ENCODE measurements at places on chromosomes 5 and 9.
A peak's percentile ranks its signal among the peaks of the same experiment; 100 is the strongest.

DNA sequence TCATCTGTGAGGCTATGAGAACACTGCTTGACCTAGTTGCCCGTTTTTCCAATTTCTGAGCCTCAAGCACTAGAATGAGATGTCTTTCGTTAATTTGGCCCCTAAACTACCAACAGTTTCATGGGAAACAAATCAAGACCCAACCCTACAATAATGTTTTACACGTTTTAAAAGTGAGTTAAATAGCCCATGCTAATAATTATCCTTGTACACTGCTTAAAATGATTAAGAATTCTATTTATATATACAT is 2.3 kb upstream of the NR3C1 start:
- DNase-seq: no peak

DNA sequence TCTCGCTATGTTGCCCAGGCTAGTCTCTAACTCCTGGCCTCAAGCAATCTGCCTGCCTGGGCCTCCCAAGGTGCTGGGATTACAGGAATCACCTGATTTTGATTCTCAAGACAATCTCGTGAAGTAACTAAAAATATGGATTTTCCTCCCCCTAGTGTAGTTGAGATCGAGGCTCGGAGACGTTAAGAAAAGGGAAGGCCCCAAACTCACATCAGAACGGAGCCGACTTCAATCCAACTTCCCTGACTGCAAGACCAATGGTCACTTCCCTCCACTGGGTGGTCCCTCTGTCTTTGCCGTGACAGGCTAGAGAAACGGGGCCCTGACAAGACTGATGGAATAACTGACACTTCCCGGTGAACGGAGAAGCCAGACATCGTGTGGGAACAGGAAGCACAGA is 28.3 kb downstream of the BARHL1 start:
- no peak for DNase-seq

GRCh38 chr5:149383399-149383798 is 4.3 kb upstream of the IL17B start:
- no peak for DNase-seq

DNA sequence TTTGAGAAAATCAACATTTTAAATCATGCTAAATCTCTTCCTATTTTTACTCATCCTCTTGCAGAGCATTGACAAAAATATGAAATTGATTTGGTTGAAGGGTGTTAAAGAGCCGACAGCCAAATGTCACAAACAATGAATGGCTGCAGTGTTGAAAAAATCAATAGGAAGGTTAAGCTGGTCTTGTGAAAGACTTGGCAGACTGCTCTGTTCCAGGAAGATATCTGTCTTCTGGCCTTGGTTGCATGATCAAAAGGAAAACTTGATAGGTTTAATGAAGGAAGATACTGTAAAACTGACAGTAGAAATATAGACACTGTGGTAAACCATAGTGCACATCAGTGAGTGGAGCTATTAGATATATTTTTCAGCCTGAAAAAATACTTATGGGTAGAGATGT is 103.6 kb downstream of the PBX3 start:
- peak; percentile 22 for DNase-seq

DNA sequence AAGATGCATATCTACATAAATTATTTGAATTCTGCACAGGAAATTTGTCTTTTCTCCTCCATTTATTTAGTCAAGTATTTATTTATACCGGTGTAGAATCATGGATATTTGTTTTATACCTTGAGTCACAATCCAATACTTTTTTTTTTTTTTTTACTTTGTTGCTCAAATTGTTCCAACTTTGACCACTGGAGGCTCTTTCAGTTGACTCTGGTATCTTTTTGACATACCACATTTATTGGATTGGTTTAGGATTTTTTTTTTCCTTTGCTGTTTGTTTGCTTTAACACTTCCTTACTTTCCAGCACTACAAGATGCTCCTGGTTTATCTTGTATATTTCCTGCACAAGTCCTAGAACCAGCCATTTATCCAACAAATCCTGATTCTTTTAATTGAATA is 543.1 kb upstream of the RIOK2 start:
- DNase-seq: no peak

GRCh38 chr5:39093352-39093751 is 19.2 kb upstream of the RICTOR start:
- no peak for DNase-seq

- no peak for DNase-seq
Measured at GRCh38 chr9:84207491-84207951, 133.0 kb downstream of the SLC28A3 start.

DNA sequence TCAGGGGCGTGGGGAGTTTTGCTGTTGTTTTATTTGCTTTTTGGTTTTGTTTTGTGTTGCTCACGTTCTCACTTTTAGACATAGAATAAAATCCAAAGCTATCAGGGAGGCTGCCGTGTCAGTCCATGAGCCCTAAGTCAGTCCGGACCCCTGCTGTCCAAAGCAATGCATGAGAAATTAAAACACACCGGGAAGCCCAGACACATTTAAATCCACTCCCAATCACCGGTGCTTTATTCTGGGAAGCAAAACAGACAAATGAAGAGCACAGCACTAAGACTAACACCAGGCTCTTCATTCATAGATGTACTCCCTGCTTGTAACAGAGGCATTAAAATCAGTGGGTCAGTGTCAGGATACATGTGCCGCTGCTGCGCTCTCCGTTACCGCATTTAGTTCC is 180.9 kb downstream of the IRX2 start:
- no peak for DNase-seq

DNA sequence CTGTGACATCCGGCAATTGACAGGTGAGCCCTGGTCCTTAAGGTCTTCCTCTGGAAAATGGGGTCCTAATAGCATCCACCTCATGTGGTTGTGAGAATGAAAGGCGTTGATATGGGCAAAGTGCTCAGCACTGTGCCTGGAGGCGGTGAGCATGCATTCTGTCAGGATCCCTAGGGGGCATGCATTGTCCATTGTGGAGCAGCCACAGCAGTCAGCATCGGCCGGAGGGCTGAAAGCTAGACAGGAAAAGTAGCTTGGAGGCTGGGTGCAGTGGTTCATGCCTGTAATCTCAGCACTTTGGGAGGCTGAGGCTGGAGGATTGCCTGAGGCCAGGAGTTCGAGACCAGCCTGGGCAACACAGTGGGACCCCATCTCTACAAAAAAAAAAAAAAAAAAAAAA is 122.2 kb downstream of the LHX2 start:
- peak; percentile 41 for DNase-seq

GRCh38 chr5:78591972-78592700 is 56.4 kb downstream of the LHFPL2 start:
- DNase-seq: no peak

- no peak for DNase-seq
Measured at GRCh38 chr9:136537896-136538598, 7.8 kb downstream of the NOTCH1 start.

DNA sequence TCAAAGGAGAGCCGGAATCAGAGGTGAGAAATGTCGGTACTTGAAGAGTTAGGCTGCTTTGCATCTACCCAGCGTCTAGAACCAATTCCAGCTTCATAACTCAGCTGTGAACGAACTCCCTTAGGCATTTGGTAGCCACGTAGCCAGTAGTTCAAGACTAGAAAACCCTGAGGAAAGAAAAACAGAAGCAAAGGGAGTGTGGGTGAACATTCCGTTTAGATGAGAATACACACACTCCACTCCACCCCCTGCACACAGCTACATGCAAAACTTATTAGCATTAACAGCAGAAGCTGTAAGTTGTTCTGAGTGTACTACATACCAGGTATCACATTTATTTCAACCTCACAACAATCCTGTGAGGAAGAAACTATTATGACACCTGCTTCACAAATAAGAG is 78.3 kb downstream of the SMIM23 start:
- no peak for DNase-seq

GRCh38 chr9:129751841-129752801 is 721 bp downstream of the PTGES start:
- DNase-seq: no peak

- DNase-seq: no peak
Measured at GRCh38 chr9:523444-523843, 308.8 kb downstream of the DOCK8 start.

DNA sequence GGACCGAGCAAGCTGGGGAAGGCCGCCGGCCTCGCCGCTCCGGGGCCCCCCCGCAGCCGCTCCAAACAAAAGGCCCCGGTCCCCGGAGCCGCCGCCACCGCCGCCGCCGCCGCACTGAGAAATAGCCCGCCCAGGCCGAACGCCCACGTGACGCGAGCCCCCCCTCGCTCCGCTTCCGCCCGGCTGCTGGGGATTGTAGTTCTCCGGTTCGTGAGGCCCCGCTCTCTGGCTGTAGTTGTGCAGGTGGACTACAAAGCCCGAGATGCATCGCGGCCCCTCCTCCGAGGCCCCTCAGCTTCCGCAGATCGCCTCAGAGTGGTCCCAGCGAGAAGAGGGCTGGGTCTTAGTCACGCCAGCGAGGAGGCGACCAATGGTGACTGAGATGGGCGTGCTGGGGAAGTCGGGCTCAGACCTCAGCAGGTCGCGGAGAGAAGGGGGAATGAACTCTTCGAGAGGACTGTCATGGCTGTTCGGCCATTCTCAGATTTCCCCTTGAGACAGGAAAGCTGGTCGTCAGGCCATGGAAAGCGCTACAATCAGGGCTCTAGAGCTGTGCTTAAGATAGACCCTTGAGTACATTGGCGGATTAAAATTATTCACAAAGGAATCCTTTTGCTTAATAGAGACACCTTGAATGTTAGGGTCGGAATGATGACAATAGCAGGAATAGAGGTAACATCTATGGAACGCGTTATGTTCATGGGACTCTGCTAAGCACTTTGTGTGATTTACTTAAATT is 489 bp upstream of the PANK3 start:
- peak; percentile 99 for DNase-seq

- DNase-seq: no peak
Measured at GRCh38 chr5:160679567-160680309, 172.3 kb downstream of the ATP10B start.

DNA sequence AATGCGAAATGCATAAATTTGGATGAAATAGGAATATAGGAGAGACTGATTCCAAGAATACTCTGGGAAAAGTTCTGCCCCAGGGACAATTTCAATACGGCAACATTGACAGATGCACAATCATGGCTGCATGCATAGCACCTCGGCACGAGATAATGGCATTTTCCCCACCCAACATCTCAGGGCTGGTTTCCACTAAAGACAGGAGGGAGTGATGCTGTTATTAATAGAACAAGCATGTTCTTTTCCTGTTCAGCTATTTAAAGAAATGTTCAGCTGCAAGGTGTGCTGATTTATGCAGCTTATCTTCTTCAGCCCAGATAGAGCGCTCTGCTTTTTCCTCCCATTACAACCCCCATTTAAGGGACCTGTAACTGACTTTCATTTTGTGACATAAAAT is 740.2 kb downstream of the TLR4 start:
- no peak for DNase-seq

GRCh38 chr9:105187781-105188180 is 56.7 kb upstream of the SLC44A1 start:
- no peak for DNase-seq

DNA sequence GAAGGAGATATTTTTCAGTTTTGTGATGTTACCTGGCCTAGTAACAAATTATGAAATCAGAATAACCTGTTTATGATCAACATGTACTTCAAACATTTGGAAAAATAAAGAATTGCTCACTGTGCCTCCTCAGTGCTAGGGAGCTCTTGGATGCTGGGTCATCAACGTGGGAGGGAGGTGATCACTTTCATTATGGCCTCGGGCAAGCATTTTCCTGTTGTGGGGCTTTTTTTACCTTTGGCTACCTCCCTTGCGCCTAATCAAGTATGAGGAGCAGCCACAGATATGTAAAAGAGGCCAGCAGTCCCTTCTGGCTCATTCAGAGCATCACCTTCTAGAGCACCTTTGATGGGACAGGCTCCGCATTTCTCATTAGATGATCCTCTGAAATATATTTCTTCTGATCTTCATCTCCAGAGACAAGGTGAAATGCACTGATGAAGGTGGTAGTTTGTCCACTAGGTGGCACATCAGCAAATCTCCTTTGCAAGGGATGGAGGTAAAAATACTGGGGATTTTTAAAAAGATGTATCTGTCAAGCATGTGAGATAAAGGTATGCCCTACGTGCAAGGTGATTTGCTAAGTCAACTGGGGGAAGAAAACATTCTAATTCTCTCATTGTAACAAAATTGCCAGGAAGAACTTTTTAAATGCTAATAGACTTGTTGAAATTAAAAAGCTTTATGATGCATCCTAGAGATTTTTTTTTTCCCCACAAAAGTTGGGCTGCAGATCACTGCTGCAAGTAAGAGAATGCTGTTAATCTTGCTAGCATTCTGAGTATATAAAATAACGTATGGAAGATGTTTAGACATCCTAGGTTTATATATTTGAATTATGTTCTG is 218.2 kb downstream of the MAST4 start:
- DNase-seq: peak; percentile 60

DNA sequence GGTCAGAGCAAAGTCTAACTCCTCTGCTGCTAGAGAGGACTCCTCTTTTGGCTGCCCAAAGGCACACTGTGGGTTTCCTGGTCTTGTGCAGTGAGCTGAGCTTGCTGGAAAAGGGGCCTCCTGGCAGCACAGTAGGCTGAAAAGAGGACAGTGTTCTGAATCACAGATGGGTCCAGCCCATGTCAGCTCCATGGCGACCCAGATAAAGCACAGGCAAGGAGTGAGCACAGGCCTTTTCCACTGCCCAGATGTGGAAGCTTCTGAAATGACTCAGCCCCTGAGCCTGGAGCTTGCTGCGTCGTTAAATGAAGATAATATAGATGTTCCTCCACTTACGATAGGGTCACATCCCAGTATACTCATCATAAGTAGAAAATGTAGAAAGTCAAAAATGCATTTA is 8.1 kb downstream of the CCDC180 start:
- no peak for DNase-seq

- no peak for DNase-seq
Measured at GRCh38 chr5:142053426-142054151, 40.8 kb upstream of the GNPDA1 start.

- DNase-seq: no peak
Measured at GRCh38 chr9:121652021-121652837, 795 bp downstream of the DAB2IP start.

GRCh38 chr5:142922223-142922952 is 152.2 kb downstream of the ARHGAP26 start:
- DNase-seq: peak; percentile 50

DNA sequence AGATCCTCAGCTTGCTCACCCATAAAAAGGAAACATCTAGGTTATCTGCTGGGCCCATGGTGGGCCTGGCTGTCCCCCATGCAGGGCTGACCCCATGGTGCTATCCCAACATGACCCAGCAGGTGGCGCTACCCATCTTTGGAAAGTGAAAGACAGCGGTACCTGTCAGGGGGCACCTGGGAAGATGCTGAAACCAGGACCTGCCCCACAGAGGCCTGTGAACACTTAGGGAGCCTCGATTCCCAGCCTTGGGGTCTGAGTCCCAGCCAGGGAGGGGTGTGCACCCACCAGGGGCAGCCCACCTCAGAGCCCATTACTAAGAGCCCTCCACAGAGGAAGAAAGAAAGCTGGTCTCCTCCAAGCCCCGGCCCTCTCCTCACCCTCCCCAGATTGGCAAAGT is 46.6 kb upstream of the IPPK start:
- DNase-seq: peak; percentile 62
